ENCODE measurements at places on chromosomes 13 and 19.

DNA sequence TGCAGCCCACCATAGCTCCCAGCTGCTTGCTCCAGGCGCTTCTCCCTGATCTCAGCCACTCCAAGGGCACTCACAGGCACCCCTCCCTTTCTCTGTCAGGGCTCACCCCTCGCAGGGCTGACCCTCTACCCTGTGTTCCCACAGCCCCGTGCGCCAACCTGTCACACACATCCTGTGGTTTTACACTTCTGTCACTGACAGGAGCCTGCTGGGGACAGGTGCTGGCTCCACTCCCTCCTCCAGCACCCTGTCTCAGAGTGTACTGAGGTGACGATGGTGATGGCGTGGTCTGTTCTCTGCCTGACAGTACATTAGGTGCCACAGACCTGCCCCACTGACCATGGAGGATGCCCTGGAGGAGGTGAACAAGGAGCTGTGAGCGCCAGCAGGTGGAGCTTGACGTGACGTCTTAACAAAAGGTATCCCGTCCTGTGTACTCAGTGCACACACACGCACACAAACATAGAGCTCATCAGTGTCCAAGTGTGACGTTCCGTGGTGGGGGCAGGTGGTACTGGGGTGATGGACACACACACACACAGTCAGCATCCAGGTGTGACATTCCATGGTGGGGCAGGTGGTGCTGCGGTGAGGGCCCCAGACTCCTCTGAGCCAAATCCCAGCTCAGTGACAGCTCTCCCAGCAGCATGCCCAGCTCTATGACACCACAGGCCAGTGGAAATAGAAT is 20.9 kb downstream of the C19orf44 start:
- DNase-seq, result no peak

GRCh38 chr19:29524201-29524911 is 1.4 kb upstream of the VSTM2B start:
- no peak for DNase-seq

GRCh38 chr13:48749699-48750473 is 96.2 kb downstream of the CYSLTR2 start:
- DNase-seq, result peak; percentile 76

GRCh38 chr13:110275931-110276552 is 30.9 kb downstream of the COL4A1 start:
- DNase-seq, result no peak

DNA sequence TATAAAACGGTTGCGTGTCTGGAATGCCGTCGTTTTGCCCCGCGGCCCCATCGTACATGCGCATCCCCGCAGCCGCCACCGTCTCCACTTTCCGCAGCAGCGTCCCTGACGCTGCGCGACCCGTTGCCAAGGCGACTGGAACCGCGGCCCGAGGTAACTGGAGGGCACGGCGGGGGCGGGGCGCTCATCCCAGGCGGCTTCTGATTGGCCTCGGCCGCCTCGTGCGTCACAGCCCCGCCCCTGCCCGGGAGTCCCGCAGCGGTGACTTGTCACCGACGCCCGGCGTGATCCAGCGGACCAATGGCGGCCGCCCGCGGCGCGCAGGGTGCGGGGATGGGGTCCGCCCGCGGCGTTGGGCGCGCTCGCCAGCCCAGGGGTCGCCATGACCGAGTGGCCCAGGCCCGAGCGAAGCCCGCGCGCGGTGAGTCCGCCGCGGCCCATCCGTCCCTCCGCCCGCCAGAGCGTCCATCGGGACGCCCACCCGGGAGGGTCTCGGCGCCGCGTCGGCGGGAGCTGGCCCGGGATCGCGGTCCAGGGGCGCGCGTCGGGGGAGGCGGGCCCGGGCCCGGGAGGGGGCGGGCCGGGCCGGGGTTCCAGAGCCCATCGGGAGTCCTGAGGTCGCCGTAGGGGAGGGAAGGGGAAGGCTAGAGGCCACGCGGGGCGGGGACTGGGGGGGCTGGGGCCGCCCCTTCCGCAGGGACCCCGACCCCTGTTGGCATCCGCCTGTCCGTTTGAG is at the start of gene ZSCAN1:
ZSCAN1 (plus strand) TSS at position 285 of the 736 bp plus-strand sequence. CDS start 3,812 bp downstream, outside the sequence.
- peak; percentile 60 for DNase-seq

GRCh38 chr19:8494158-8494557 is 8.3 kb downstream of the PRAM1 start:
- no peak for DNase-seq

- no peak for DNase-seq
Observed at GRCh38 chr19:54530866-54531265, 28.2 kb downstream of the LAIR2 start.

DNA sequence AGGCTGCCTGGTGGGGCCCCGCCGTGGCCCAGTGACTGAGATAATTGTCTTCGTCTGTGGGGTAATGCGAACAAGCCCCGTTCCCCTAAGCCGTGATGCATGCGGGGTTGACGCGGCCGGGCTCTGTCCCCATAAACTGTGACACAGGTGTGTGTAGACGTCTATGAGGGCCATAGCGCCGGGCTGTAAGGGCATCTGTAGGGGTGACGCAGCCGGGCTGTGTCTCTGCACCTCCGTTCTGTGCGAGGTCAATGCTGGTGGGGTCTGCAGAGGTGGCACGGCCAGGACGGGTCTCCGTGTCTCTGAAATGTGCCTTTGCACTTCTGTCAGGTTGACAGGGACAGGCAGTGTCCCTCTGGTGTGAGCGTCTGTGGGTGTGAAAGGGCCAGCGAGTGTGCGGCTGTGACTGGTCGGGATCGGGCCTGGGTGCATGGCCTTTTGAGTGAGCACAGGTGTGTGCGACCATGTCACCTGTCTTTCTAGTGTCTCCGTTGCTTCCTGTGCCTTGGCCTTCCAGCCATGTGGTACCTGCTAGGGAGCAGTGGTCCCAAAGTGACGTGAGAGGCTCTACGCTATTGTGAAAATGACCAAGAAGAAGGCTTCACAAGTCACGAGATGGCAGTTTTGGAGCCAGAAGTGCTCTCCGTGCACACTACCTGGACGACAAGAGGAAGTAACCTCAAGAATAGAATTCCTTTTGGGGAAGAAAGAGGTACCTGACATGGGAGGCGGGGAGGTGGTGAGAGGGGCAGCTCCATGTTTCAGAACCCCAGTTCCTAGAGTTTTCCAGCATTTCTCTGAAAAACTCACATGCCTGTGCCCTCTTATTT is 16.4 kb upstream of the ZNF331 start:
- DNase-seq, result no peak

GRCh38 chr13:94249512-94249911 is 230.0 kb downstream of the DCT start:
- no peak for DNase-seq

GRCh38 chr19:33393286-33394005 is 19.9 kb downstream of the CEBPG start:
- no peak for DNase-seq

DNA sequence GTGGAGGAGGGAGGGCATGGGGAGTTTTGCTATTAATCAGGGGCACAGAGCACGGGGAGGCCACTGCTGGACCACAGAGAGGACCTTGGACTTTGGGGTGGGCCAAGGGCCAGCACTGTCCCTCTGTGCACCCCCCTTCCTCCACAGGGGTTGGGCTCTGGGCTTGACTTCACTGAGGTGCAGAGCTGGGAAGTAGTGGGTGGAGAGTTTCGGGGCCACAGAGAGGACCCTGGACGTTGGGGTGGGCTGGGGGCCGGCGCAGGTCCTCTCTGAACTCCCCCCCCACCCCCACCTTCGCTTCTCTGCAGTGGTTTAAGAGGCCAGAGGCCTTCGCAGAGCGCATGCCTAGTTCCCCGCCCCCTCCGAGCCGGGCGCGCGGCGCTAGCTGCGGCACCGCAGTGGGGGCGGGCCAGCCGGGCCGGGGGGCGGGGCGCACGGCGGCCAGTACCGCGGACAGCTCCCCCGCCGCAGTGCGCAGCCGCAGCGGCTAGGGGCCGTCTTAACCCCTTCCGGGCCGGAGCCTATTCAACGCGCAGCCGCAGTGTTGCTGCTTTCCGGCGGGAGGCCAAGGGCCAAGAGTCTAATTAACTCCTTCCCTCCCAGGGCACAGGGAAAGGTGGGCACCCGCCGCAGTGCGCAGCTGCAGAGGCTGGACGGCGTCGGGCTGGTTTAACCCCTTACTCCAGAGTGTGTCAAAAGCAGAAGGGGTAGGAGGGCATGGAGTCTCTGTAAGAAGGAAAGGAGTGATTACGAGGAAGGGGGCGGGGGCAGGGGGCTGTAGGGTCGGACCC is 3.7 kb downstream of the KCNC3 start:
- DNase-seq, result peak; percentile 82

DNA sequence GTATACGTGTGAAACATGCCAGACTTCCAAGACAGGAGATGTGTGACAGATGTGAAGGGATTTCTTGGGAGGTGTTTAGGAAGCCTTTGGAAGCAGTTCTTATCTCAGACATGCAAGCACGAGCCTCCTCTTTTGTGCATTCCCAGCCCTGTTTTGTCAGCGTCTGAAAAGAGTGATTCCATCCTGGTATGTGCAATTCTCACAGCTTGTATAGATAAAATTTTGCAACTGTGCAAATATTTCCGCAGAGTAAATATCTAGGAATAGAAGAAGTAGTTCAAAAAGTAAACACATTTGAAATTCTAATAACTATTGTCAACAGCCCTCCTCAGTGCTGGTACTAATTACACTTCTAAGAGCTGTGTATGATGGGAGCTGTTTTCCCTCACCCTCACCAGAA is 72.3 kb upstream of the C1QTNF9B start:
- no peak for DNase-seq

DNA sequence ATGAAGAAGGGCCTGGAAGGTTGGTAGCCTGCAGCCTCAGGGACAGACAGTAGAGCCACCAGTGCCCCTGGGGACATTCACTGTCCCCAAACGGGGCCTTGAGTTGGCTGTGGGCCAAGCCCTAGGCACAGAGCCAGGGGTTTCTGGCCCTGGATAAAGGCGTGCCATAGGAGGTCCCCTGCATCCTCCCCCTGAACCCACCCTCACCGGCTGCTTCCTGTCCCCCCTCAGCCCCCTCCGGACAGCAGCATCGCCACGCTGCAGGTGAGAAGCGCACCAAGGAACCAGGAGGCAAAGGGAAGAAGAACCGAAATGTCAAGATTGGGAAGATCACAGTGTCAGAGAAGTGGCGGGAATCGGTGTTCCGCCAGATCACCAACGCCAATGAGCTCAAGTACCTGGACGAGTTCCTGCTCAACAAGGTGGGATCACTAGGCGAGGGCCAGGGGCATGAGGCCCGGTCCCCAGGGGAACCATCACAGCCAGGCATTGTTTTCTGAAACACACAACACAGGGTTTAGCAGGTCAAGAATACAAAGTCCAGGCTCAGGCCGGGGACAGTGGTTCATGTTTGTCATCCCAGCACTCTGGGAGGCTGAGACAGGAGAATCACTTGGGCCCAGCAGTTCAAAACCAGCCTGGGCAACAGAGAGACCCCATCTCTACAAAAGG is 14.6 kb upstream of the USE1 start:
- DNase-seq, result no peak

DNA sequence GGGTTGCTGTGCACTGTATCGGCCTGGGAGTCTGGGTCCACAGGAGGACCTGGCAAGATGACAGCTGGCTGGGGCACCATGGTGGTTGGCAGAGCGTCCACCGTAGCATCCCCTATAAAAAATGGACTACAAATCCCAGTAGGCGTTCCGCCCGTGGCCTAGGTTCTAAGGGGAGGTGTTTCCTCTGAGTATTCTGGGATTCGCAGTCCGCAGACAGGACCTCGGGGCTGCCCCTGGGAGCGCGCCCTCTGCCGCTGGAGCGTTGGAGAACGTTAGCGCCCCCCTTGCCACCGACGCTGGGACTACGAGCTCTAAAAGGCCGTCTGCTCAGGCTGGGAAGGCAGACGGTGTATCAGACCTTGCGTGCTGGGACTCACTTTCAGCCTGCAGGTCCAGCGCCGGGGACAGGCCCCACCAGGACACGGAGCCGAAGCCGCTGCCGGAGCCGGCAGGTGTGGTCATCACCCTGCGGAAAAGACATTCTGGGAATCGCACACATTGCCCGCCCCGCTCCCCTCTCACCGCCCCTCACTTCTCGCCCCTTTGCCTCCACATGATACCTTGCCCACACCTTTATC is 372 bp downstream of the DNAAF3 start:
- no peak for DNase-seq

DNA sequence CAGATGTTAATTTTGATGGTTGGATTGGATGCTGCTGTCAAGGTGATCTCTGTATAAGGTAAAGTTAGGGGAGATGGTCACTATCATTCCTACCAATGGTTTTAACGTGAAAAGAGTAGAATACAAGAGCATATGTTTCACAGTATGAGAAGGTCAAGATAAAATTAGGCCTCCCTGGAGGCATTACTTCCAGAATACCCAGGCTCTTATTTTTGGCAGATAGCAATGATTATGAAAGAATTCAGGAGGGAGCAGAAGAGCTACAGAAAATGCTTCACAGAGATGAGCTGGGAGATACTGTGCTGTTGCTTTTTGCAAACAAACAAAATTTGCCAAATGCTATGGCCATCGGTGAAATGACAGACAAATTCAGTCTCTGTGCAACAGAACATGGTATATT is 547.5 kb upstream of the SPRY2 start:
- no peak for DNase-seq

GRCh38 chr19:38336638-38337359 is 1.2 kb downstream of the CATSPERG start:
- peak; percentile 95 for DNase-seq

DNA sequence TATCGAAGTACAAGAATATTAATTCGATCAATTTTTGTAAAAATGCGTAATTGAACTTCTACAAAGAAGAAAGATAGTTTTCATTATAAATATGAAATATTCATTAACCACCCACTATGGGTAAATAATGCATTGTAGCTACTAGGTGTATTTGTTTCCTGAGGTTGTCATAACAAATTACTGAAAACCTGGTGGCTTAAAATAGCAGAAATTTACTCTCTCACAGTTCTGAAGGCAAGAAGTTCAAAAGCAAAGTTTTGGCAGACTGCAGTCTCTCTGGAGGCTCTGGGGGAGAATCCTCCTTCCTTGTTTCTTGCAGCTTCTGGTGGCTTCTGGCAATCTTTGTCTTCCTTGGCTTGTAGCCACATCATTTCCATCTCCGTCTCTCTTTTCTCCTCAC is 99.2 kb upstream of the MIR17HG start:
- DNase-seq, result no peak

DNA sequence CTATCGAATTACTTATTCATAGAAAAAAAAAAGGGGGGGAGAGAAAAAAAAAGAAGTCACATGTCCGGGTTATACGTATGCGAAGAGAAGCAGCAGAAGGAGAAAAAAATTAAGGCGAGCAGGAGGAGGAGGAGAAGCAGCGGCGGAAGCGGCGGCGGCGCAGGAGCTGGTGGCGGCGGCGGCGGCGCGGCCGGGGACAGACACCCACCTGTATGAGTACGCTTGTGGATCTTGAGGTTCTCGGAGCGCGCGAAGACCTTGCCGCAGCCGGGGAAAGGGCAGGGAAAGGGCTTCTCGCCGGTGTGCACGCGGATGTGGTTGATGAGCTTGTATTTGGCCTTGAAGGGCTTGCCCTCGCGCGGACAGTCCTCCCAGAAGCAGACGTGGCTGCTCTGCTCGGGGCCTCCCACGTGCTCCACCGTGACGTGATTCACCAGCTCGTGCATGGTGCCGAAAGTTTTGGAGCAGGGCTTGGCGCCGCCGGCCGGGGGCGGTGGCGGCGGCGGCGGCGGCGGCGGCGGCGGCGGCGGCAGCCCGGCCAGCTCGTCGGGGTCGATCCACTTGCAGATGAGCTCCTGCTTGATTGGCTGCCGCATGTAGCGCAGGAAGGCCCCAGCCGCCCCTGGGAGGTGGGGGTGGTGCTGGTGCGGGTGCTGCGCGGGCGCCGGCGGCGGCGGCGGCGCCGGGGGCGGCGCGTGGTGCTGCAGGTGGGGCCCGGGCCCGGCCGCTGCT is 1.5 kb downstream of the ZIC5 start:
- no peak for DNase-seq

GRCh38 chr13:47598340-47598911 is 402.6 kb downstream of the SUCLA2 start:
- no peak for DNase-seq

GRCh38 chr19:11268783-11269267 is 6.5 kb upstream of the DOCK6 start:
- no peak for DNase-seq

- no peak for DNase-seq
Observed at GRCh38 chr19:40921005-40921897, 39.2 kb upstream of the CYP2A7 start.
